ENCODE measurements at places on chromosomes 6 and 20.

DNA sequence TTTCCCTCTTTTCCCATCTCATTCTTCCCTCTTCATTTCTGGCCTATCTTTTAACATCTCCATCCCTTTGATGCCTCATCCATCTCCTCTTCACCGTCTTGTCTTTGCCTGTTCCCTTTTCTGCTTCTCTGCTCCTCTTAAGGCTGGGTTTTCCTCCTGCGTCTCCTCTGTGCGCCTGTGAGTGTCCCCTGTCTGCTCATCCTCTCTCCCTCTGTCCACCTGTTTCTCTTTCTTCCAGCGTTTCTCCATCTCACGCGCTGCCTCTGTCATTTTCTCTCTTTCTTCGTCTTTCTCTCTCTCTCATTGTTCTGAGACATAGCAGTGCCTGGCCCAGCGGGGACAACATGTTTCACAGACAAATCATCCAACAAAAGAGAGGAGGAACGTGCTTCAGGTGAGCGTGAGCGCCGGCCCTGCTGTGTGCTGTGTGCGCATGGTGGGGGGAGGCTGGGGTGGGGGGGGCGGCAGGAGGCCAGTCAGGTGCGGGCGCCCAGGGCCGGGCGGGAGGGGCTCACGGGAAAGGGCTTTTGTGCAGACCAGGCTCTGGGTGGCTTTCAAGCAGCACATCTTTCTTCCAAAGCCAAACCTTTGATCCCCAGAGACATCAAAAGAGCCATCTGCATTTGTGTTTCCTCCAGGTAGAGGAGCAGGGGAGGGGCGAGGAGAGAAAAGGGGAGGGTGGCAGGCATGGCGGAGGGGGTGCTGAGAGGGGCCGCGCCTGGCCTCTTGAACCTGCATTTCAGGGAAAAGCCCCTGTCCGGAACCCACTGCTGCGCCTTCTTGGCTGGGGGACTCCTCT is 121.3 kb downstream of the VEGFA start:
- DNase-seq, result no peak

- DNase-seq, result no peak
Observed at GRCh38 chr6:167005350-167006159, 6.4 kb downstream of the CEP43 start.

DNA sequence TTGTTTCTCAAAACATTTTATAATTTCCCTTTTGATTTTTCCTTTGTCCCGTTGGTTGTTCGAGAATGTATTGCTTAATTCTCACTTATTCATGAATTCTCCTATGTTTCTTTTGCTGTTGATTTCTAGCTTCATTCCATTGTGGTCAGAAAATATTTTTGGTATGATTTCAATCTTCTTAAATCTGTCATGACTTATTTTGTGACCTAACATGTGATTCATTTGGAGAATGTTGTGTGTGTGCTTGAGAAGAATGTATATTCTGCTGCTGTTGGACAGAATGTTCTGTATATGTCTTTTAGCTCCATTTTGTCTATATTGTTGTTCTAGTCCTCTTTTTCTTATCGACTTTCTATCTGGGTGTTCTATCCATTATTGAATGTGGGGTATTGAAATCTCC is 286.2 kb upstream of the RNF217 start:
- no peak for DNase-seq

DNA sequence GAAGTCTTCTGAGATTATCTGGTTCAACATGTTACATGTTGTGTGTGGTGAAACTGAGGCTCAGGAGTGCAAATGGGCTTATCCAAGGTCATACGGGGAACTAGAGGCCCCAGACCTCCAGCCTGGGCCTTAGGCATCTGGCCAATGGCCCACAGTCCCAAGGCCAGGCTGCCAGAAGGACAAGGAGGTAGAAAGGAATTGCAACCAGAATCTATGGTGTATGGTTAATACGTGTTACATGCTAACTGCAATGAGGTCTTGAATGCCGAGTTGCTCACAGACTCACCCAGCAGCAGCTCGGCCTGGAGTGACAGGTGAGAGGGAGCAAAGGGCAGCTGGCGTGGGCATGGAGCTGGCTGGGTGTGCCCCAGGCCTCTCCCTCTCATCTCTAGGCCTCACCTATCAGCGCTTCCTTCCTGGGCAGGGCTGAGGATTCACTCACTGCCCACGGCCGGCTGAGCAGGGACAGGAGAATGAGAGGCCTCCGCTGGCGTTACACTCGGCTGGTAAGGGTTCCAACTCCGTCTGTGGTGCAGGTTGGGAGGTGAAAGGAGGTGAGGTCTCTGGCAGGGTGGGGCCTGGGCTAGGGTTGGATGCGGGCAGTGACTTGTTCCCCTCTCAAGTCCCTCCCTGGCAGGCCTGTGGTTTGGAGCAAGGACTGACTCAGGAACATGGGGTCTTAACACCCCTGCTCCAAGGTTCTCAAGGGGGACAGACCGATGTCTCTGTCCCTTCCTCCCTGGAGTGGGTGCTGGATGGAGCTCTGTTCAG is at the start of gene TLDC2:
TSS of gene TLDC2 (plus strand) at position 437 of the 771 bp plus-strand sequence. CDS start at position 474, 37 bp downstream.
- no peak for DNase-seq

GRCh38 chr6:44514085-44514484 is 126.6 kb downstream of the CDC5L start:
- DNase-seq, result no peak

GRCh38 chr6:5442319-5442718 is 181.0 kb downstream of the FARS2 start:
- no peak for DNase-seq

DNA sequence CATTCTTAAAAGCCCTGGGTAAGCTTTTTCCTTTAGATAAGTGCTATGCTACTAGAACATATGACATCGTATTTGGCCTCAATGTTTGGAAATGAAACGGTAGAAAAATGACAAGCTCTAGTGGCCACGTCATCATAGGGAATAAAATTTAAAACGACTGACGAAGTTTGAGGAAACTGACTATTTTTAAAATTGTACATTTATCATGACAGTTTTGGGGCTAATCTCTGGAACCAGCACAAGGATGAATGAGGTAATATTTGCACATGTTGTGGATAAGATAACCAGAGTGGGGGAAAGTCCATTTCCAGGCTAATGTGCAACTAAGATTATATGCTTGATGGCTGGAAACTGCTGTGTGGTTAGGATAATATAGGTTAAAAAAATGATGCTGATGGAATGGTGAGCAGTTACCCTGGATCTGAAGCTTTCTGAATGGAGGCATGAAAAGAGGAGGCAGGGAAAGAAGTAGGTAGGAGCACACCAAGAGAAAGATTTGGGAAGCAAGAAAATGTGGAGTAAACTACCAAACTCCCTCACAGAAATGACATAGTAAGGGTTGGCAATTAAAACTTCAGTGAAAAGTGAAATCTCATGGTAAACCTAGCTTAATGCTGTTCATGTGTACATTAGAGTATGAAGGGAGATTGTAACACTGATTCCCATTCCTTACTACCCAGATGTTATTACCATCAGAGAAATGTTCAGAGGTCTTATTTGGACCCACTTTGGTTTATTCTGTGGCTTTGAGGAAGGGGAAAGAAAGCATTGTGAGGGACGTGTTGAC is 42.7 kb upstream of the CEP162 start:
- no peak for DNase-seq

Measured in NCI-H2081 (cell line).